Umbilical cord (tissue), 2 donors: ENCODE measurements at places on chromosomes 3 and 15. TPM values are rescaled to one million over a fixed set of nuclear protein-coding genes. Genes with fewer than 3 reads are reported as not detected.
A peak's percentile ranks its signal among the peaks of the same experiment; 100 is the strongest.

DNA sequence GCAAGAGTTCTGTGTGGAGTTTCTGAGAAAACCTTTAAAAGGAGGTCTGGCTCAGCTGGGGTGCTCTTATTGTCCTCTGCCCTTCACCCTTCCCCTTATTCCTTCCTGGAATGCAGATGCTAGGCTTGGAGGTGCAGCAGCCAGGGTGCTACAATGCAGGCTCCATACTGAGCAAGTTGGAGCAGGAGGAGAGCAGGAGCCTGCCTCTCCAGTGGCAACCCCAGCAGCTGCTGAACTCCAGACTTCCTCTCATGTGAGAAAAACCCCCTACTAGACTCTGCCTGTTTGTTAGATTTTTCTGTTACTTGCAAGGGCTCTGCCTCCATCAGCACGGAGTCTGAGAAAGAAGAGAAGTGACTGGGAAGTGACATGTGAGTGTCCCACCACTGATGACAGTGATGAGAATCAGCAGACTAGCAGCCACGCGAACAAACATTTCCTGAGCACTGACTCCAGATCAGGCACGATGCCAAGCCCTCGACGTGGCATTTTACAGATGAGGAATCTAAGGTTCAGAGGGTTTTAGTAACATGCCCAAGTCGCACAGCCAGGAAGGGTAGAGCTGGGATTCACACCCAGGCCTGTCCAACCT is 16.1 kb upstream of the RARRES1 start:
- DNase-seq, result no peak

DNA sequence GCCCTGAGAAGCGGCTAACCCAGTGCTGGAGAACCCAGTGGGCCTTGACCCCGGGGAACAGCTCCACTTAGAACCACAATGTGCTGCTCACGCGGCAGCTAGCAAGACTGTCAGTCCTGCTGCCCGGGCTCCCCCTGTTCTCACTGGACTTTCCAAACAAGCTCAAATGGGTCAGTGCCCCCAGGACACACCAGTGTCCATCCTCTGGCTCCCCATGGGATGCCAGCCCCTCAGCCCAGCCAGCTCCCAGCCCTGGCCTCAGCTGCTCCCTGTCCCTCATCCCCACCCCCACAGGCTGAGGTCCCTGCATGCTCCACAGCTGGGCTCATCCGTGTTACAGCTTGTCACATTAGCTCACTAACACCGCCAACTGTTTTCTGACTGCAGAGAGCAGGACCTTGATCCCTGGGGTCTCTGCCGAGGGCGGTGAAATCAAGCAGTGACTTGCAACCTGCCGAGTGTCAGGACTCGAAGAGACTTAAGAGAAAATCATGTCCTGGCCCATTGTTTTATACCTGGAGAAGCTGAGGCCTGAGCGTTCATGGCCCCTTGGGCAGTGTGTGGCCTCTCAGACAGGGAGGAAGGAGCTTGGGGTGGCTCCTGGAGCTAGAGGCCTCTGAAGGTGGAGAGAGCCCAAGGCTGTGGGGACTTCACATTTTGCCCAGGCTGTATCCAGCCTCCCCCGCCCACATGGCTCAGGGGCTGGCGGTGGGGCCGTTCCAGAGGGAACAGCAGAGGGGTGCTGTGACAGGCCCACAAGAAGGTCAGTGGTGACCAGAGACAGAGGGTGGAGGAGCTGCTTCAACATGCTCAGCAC is 157.5 kb downstream of the MEGF11 start:
- no peak for DNase-seq

- DNase-seq, result peak; percentile 64
Measured at GRCh38 chr3:24963762-24964625, 464.1 kb upstream of the RARB start.

The GATA2 gene
- total RNA-seq, result 3.6 TPM

The SI gene
- total RNA-seq, result 0.24 TPM

The CELSR3 gene
- total RNA-seq, result 3.4 TPM

The RIOX2 gene
- 38.5 TPM for total RNA-seq

DNA sequence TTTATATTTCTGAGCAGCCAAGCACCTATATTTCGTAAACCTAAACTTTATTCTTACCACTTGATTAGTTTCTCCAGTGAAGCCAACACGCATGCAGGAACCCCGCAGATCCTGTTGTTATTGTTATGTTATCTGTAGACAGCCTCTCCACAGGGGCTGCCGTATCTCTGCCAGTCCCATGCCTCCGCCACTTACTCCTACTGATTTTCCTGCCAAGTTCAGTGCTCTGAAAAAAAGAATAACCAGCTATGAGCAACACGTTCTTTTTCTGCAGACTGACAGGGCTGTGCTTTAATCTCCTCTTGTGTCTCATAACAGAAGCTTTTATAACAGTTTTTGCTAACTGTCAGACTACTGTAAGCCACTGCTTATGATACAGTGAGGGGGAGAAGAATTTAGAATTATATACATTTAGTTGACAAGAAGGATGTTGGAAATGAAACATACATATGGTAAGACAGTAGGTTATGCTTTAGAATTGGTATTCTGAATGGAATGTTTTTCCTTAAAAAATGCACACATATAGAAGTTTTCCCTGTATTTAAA is 347.4 kb downstream of the SI start:
- peak; percentile 13 for DNase-seq

The PTPN23 gene
- total RNA-seq, result 18.8 TPM

DNA sequence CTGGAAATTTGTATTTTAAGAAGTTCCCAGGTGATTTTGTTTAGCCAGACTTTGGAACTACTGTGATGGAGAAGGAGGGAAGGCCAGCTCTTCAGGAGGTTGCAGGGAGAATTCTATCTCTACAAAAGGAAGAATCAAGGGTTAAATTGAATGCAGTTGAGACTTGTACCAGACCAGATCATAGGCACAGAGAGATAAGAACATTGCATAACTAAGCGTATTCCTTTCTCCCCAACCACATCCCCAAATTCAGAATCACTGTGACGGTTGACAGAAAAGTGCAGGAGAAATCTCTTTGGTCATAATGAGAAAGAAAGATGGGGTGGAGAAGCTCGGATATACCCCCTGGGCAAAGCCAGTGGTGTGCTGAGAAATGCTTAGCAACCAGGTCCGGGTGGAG is 7.2 kb downstream of the PLD1 start:
- no peak for DNase-seq

The KLHL40 gene
- not detected for total RNA-seq

DNA sequence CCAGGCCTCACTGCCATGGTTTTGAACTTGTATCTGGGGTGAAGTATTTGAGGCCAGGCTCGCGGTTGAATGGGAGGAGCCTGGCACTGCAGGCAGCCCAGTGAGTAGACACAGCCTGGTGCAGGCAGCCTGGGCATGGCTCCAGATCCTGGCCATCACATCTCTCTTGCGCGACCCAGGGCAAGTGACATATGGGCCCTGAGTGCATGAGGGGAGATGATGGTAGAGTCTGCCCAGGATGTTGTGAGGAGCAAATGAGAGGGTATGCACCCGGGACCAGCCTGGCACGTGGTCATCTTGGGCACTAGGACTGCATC is 103.5 kb downstream of the TBC1D2B start:
- DNase-seq, result peak; percentile 46

The SCN5A gene
- total RNA-seq, result 22.1 TPM

The FOXL2NB gene
- total RNA-seq, result 1.9 TPM

DNA sequence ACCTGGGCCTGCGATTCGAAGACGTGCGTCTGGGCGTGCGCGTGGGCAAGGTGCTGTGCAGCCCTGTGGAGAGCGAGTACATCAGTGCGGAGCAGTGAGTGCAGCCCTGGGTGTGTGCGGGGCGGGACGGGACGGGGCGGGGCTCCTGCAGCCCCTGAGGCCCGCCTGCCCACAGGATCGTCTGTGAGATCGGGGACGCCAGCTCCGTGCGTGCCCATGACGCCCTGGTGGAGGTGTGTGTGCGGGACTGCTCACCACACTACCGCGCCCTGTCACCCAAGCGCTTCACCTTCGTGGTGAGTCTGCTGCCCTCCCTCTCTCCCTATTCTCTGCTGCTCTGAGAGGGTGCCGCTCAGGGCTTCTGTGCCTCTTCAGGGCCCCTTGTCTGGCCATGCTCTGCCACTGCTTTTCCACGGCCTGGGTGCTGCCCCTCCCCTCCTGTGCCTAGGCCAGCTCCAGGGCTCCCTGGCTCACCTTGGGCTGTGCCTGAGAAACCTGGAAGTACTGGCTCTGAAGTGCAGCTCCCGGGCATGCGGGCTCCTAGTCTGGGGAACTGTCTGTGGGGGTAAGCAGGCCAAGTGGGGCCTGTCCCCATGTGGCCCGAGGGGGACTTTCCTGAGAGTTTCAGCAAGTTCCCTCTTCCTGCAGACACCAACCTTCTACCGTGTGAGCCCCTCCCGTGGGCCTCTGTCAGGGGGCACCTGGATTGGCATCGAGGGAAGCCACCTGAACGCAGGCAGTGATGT is 31.8 kb downstream of the PLXNA1 start:
- no peak for DNase-seq

DNA sequence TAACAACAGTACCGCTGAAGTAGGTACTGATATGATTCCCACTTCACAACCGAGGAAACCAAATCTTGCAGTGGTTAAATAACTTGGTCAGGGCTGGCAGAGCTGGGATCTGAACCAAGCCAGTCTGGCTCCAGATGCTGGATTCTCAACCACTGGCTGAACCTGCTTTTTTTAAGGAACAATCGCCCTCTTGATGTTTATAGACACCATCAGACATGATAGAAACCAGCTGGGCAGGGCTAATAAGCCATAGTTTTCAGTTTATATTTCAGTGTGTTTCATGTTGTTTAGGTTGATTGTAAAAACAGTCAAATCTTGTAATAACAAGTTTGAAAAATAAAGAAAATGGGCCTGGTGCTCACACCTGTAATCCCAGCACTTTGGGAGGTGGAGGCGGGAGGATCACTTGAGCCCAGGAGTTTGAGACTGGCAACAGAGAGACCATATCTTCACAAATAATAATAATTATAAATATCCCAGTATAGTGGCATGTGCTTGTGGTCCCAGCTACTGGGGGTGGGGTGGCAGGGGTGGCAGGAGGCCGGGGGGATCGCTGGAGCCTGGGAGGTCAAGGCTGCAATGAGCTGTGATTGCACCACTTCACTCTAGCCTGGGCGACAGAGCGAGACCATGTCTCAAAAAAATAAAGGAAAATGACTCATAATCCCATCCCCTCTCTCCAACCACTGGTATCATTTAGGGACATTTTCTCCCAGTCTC is 36.7 kb downstream of the XYLB start:
- DNase-seq, result no peak

DNA sequence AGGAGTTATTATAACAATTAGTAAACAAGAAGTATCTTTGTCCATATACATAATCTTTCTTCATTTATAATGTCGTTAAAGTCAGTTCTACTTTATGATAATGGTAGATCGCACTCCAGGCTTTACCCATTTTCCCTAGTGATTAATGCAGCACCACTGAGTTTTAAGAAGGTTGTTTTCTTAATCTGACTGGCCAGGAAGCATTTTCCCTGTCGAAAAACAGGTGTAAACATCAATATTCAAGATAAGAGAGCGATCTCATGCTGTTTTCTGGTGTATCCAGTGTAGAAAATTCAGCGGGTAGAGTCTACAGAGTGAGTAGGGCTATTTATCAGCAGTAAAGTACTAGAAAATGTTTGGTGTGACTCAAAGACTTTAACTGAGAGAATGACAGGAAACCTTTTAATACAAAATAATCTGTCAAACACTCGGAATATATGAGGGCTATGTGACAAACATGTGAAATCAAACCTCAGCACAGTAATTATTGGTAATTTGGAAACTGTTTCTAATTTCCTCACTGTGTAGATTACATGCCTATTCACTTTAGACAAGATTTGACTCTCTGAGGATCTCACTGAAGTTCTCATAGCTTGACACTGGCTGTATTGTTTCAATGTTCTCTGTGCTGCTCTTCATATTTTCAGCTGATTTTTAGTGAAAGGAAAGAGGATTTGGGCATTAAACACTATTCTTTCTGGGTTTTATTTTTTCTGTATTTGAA is 1013.2 kb downstream of the VGLL3 start:
- DNase-seq, result no peak

The RGMA gene
- 0.48 TPM for total RNA-seq

DNA sequence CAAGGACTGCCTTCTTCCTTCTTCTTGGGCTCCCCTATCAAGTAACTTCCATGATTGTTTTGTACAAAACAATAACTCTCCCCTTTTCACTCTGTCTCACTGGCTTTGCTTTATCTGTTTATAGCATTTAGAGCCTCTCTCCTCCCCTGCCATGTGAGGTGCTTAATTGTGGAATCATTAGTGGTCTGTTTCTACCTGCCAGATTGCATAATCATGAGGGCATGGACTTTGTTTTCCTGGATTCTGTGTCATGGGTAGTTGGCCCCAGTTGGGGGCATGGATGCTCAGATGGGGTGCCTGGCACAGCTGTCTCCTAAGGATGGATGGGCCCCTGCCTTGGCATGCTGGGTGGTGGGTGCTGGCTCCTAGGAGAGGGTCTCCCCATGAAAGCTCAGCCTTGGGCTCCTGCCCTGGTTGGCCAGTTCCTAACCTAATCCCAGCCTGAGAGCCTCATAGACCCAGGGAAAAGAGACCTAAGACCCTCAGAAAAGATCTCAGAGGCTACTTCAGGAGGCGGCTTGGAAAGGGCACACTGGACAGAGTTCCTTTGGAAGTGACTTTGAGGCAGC is 8.0 kb upstream of the CTXND1 start:
- no peak for DNase-seq

DNA sequence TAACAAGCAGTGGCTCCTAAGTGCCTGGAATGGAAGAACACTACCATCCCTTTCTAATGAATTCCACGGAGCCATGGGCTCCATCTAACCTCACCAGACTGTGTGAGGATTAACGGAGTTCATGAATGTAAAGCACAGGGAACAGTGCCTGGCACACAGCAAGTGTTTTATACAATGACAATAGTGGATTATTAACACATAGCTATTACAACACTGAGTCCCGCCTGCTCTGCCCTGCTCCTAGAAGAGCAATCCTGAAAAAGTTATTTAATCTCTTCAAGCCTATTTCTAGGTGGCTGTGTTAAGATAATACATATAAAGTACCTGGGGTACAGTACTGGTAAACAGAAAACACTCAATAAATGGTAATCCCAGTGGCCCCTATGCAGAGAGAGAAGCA is 51.4 kb downstream of the RYK start:
- DNase-seq, result no peak

The GPR62 gene
- total RNA-seq, result not detected

GRCh38 chr15:25329696-25330095 is 109.1 kb downstream of the UBE3A start:
- no peak for DNase-seq

DNA sequence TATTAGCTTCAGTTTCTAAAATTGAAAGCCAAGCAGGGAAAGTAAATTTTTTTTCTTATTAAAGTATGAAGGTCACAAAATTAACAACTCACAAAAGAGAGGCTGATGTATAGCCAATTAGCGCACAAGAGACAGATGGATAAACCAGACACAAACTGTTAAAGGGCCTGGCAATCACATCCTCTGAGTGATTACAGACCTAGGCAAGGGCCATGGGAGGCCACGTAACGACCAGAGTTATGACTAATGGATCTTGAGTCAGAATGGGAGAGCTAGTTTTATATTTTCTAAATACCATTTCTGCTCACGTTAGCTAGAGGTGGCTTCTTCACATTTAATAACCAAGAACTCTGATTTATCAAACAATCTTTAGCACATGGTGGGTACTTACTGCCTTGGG is 17.8 kb upstream of the SCAMP5 start:
- no peak for DNase-seq

The ARGFX gene
- 16.1 TPM for total RNA-seq

GRCh38 chr3:141178026-141178425 is 53.6 kb upstream of the PXYLP1 start:
- DNase-seq, result no peak

The ZKSCAN7 gene
- total RNA-seq, result 6.7 TPM

The SLC6A1 gene
- 26.7 TPM for total RNA-seq

- no peak for DNase-seq
Measured at GRCh38 chr3:184236636-184237035, 7.3 kb downstream of the VWA5B2 start.

- DNase-seq, result no peak
Measured at GRCh38 chr3:98796334-98796733, 33.2 kb downstream of the ST3GAL6 start.
